ENCODE measurements at places on chromosomes 16 and 17.

- DNase-seq: no peak
Observed at GRCh38 chr16:10827691-10828341, 9.2 kb upstream of the TVP23A start.

- no peak for DNase-seq
Observed at GRCh38 chr16:3698941-3699340, 18.4 kb downstream of the TRAP1 start.

GRCh38 chr17:47807421-47807820 is 14.2 kb downstream of the OSBPL7 start:
- DNase-seq: no peak

GRCh38 chr16:8712589-8713361 is 38.4 kb downstream of the ABAT start:
- peak; percentile 72 for DNase-seq

DNA sequence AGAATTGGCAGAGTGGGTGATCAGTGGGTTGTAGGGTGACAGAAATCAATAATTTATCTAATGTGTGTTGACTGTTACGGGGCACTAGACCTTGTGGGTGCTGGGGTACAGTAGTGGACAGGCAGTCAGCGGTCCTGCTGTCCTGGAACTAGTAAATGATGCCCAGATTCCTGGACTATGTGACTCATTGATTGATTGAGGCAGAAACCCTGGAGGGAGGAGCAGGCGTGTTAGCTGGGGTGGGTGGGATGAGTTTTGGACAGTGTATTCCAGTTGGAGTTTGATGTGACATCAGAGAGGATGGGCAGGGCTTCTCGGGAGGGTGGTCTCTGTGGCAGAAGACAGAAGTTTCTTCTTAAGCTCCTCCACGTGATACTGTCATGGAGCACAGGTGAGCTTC is 24.4 kb downstream of the PRMT7 start:
- DNase-seq: no peak

DNA sequence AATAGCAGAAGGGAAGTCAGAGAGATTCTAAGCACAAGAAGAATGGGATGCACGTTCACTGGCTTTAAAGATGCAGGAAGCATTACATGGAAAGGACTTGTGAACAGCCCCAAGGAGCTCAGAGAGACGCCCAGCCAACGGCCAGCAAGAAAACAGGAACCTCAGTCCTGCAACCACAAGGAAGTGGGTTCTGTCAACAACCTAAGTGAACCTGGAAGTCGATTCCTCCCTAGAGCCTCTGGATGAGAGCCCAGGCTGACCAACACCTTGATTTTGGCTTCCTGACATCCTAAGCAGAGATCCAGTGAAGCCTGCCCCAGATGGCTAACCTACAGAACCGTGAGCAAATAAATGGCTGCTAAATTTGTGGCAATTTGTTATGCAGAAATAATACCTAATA is 24.5 kb downstream of the GPR142 start:
- DNase-seq: no peak

DNA sequence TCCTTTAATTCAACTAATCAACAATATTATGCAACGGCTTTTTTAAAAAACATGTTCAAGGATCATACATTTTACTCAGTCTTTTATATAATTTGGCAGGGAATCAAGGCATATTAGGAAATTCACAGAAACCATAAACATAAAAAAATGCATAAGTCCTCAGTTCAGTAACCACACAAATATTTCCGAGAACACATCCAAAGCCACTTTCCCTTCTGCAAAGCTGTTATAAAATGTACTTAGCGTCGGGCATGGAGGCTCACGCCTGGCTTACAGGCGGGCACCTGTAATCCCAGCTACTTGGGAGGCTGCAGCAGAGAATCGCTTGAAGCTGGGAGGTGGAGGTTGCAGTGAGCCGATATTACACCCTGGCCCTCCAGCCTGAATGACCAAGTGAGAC is 9.7 kb upstream of the ZC3H7A start:
- no peak for DNase-seq

DNA sequence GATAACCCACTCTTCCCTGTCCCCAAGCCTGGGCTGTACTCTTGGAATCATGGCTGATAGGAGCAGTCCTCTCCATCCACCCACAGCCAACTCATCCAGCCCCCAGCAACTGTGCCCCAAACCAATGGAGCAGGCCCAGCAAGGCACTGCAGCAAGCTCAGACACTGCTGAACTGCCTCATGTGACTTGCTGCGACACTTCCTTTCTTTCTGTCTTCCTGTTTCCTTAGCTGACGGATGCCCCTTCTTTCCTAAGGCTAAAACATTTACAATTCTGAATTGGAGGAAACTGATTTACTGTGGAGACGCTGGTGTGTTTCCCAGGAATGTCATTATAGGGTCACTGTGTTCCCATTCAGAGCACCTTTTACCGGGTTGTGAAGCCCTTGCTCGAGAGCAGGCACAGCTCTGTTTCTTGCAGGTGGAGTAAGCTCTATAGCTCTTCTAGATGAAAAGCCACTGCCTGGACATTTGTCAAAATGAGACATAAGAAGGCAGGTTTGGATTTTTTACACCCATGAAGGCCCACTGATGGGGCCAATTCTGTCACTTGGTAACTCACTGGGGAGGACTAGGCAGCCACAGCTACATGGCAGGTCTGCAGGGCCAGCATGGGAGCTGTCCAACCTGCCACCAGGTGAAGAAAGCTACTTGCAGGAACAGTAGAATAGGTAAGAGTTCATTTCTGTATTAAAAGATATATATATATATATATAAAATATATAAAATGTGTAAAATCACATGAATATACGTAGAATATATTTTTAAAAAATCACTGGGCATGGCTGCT is 27.4 kb downstream of the TMEM11 start:
- no peak for DNase-seq

GRCh38 chr16:48910214-48910613 is 300.2 kb upstream of the N4BP1 start:
- DNase-seq: no peak

DNA sequence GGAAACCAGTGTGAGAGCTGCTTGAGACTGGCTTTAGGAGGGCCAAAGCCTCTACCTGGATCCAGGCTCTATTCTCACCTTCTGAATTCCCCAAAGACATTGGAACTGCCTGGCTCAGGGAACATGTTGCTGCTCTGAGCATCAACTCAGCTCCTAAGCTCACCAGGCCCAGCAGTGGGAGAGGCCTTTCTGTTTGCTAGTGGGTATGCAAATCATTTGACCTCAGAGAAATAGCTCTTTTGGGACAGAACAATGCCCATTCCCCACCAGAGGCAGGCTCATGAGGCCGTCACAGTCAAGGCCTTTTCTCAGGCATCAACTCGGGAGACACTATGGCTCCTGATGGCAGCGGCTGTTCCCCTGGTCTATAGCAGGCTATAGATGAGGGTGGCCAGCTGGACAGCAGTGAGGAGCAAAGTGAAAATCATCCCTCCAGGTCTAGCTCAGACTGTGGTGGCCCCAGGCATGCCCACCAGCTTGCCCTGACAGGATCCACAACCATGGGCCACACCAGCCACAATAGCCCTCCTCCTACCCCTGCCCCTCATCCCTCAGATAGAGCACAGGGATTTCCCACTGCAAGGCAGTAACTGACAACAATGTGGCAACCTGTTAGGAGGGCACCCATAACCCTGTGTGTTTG is 30.4 kb upstream of the GFOD2 start:
- DNase-seq: no peak

GRCh38 chr17:41393294-41393693 is 4.1 kb downstream of the KRT31 start:
- DNase-seq: no peak

GRCh38 chr17:3974980-3975379 is 10.7 kb upstream of the ATP2A3 start:
- no peak for DNase-seq

DNA sequence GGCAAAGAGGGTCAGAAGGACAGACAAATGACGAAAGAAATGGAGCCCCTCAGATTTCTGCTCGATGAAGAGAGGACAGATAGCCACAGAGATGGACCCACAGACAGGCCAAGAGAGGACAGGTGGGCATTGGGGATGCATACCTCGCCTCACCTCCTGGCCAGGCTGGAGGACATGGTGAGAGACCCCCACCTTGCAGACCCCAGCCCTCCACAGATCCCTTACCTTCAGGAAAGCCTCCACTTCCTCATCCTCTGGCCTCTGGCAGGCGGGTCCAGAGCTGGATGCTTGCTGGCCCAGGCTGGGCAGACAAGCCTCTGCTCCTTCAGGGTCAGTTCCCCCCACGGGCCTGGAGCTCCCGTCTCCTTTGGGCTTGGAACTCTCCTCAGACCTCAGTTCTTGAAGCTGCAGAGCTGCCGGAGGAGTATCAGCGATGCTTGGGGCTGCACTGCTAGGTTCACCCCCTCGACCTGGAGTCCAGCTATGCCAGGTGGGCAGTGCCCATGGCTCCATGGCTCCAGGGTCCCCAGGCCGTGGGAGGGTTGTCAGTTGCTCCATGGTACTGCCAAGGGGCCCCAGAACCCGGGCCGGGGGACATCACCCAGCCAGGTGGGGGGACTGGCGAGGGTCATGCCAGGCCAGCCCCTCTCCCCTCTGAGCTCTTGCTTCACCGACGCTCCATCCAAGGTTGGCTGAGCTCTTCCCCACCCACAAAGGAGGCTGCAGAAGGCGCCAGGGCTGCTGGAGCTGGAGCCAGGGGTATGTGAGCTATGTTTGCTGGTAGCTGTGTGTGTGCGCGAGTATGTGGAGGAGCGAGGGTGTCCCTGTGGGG is 1.0 kb downstream of the TSPOAP1 start:
- no peak for DNase-seq

DNA sequence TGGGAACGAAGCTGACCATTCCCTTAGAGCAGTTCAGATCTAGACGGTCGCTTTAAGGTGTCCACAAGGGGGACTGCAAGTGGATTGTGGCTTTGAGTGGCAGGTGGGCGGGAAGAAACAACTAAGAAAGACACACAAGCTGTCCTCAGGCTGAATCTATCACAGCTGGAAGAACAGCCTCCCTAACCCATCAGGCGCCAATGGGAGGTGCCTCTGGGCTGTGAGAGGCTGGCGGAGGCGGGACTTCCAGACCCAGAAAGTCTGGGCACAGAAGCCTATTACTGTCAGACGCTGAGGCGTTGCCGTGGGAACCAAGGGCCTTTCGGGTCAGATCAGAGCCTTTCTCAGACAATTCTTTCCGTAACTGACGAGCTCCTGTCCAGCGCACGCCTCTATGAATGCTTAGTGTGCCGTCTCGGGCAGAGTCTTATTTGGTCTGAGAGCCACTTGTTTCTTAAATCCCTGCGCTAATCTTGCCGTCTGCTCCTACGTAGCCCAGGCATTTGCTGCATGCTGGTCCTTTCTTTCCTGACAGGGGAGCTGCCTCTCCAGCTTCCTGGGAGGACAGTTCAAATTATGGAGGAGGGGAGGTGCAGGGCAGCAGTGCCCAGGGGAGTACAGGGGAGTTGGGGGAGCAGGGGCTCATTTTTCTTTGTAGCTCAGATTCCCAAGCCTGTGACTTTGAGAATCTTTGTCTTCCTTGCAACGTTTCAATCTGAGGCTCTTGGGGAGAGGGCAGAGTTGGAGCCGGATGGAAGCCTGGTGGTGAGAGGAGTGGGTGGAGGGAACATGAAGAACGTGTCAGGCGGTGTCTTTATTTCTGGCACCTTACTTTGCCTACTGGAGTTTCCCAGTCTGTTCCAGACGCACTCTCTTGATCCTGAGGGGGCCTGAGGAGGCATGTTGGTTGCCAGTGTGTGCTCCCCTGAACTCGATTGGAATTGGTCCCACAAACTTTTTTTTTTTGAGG is 618.7 kb downstream of the KCNJ18 start:
- DNase-seq: no peak

- DNase-seq: no peak
Observed at GRCh38 chr17:49899191-49899485, 51.3 kb upstream of the TAC4 start.

DNA sequence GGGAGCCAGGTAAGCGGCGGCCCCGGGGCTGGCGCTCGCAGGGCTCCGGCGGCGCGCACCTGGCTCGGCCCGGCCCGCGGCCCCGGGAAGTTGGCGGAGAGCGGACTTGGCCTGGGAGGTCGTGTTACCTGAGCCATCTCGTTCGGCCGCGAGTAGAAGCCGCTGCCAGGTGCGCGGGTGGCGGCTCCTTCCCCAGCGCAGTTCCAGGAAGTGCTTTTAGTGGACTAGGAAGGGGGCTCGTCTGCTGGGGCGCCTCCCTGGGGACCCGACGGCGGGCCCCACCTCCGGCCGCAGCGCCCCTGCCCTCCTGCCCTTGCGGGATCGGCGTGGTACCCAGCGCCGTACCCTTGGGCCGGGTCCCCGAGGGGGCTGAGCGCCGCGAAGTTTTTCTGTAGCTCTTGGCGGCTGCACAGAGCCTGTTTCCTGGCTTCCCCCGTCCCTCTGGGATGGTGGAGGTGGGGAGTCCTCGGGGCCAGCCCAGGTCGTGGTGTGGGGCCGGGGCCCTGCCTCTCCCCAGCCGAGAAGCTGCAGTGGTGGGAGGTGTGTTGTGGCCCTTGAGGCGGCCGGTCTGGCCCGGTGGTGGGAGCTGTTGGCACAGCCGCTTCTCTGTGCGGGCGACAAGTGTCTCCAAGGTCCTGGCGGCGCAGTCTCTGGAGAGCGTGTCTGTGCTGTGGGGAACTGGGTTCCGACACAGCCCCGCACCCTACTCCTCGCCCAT is 96.9 kb downstream of the RAB11FIP4 start:
- DNase-seq: no peak

GRCh38 chr16:12626411-12626810 is 177.3 kb downstream of the CPPED1 start:
- no peak for DNase-seq

- no peak for DNase-seq
Observed at GRCh38 chr17:10748531-10749181, 18.8 kb upstream of the TMEM220 start.

DNA sequence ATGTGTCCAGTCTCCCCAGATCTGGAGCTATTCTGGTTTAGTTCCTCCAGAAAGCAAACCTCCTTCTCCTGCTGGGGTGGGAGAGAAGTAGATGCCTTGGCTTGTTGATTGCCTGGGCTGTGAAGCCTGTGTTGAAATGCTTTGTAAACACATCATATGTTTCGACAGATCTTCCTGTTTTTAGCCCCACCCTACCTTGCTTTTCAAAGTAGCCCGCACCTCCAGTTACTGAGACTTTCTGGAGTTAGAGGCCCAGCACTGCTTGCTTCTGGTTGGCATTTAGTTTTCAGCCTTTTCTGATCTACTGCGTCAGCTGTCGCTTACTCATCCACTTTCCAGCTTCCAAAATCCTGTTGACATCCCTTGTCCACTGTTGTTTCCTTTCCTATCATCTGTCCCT is 17.9 kb upstream of the NDEL1 start:
- DNase-seq: no peak

GRCh38 chr17:72829883-72830282 is 262.6 kb downstream of the SLC39A11 start:
- no peak for DNase-seq

DNA sequence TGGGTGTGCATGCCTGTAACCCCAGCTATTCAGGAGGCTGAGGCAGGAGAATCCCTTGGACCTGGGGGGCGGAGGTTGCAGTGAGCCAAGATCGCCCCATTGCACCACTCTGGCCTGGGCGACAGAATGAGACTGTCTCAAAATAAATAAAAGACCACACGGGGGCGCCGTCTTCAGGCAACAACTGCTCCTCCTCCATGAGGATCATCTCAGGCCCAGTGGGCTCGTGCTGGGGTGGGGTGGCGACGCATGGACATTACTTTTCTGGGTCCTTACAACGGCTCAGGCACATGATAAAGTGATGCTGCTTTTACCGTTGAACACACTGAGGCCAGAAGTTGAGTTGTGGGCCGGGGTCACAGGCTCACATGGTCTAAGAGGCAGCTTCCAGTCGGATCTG is 56.2 kb downstream of the PRMT7 start:
- no peak for DNase-seq

Measured in NCI-H1417 treated with DMSO at 0.1 percent for 48 hours (cell line).